ENCODE measurements at places on chromosomes 11 and 22.

GRCh38 chr22:32558681-32559355 is 84.2 kb downstream of the FBXO7 start:
- DNase-seq: no peak

- no peak for DNase-seq
Measured at GRCh38 chr11:65132238-65132987, 1.9 kb downstream of the SYVN1 start.

DNA sequence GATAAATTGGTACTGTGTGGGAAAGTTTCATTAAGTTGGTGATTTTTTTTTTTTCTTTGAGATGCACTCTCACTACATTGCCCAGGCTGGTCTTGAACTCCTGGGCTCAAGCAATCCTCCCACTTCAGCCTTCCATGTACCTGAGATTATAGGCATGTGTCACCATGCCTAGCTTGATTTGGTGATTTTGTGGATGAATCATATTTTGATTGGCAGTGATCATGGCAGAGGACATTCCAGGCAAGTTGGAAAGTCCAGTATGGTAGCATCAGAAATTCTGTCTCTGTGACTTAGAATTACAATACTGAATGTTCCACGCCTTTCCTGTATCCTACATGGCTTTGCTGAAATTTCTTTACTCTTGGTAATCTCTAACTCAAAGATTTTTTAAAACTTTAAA is 49.4 kb downstream of the HORMAD2 start:
- no peak for DNase-seq

GRCh38 chr11:30459821-30460220 is 126.3 kb downstream of the MPPED2 start:
- no peak for DNase-seq

- DNase-seq: no peak
Measured at GRCh38 chr11:116478669-116479668, 293.8 kb downstream of the BUD13 start.

DNA sequence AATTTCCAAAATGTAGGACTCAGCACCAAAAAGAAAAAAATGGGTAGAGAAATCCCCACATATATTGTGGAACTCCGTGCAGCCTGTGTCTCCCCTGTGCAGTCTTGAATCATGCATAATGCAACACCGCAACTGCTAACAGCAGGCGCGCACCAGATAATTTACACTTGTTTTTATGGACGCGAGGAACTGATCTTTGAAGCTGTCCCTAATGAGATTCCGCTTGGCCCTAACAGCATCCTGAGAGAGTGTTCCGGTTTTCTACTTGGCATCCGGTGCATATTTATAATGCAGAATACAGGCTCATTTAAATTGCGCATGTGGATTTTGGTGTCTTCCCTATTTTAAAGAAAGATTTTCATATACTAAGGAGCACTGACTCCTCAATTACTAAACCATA is 21.1 kb downstream of the MPPED2 start:
- DNase-seq: no peak

- DNase-seq: no peak
Measured at GRCh38 chr22:20229916-20230775, 38.0 kb downstream of the RTN4R start.

DNA sequence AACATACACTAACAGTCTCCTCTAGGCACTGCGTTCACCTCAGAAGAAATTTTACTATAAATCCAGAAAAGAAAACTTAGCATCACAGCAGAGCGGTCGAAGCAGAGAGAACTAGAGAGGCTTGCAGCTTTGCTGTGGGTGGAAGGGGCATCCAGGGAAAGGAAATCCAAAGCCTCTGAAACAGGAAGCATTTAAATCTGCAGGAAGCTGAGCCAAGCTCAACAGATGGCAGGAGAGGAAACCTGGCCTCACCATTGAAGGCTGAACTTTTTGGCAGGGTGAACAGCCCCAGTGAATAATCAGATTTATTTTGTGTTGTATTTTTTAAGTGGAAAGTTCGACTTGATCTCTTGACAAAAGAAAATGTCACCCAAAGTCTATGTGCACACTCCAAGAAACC is 858.1 kb downstream of the OPCML start:
- no peak for DNase-seq

GRCh38 chr11:92545906-92546471 is 321.4 kb downstream of the FAT3 start:
- no peak for DNase-seq

DNA sequence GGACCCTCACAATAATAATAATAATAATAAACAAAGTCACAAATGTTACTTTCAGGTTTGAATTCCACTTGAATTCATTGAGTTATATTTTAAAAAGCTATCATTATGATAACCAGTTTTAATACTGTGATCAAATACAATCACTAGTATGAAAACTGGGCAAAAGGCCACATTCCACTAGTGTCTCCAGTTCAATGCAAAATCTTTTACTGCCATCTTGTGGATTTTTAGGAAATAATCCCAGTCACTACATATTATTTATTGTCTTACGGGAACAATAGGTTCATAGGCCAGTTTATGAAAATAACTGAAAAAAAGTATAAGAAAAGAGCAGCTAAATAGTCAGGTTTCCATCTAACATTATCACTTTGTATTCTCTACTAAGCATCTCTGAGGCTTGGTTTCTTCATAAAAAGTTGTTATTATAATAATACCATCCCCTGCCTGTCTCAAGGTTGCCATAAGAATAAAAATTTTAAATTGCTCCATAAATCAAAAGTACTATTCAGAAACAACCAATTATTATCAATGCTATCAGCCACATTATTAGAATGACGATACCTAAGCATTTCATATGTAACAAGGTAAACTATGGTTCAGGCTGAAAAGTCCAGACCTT is 533.9 kb upstream of the CCDC90B start:
- no peak for DNase-seq

GRCh38 chr11:75330291-75330690 is 21.2 kb downstream of the ARRB1 start:
- DNase-seq: no peak

DNA sequence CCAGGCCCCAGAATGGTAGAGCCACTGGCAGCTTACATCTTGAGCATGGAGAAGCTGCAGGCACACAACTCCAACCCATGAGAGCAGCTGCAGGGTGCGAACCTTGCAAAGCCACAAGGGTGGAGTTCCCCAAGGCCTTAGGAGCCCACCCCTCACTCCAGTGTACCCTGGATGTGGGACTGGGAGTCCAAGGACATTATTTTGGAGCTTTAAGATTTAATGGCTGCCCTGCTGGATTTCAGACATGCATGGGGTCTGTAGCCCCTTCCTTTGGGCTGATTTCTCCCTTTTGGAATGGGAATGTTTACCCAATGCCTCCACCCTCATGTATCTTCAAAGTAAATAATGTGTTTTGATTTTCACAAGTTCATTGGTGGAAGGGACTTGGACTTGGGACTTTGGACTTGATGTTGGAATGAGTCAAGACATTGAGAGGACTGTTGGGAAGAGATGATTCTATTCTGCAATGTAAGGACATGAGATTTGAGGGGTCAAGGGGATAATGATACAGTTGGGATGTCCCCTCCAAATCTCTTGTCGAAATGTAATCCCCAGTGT is 1.1 kb upstream of the KRTAP5-7 start:
- no peak for DNase-seq

- no peak for DNase-seq
Measured at GRCh38 chr22:43179911-43180195, 7.1 kb downstream of the TTLL12 start.

- no peak for DNase-seq
Measured at GRCh38 chr11:101456812-101457211, 127.0 kb downstream of the TRPC6 start.

- no peak for DNase-seq
Measured at GRCh38 chr22:37763012-37763411, 44.7 kb upstream of the GCAT start.

DNA sequence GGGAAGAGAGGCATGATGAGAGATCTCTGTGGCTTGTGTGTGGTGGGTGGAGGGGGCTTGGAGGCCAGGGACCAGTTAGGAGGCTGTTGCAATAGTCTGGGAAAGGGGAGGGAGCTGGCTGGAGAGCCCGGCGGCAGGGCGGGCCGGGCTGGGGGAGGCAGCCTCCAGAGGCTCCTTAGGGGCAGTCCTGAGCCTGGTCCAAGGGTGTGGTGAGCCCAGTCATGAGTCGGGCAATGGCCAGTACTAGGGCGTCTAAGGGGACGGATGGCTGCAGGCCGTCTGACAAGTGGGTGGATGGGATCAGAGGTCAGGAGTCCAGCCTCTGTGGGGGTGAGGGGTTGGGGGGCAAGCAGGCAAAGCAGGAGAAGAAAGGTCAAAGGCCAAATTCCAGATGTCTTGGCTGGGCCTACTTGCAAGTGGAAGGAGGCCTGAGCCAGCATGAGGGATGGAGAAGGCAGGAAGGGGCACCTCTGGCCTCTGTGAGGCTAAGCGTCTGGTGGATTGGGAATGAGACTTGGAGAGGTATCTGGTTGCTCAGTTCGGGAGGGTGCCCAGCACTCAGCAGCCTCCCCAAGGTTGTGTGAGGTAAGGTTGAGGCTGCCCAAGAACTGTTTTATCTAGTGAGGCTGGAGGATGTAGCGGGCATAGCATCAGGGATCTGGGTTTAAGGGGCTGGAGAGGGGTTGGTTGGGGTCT is 6.0 kb upstream of the CD248 start:
- no peak for DNase-seq

DNA sequence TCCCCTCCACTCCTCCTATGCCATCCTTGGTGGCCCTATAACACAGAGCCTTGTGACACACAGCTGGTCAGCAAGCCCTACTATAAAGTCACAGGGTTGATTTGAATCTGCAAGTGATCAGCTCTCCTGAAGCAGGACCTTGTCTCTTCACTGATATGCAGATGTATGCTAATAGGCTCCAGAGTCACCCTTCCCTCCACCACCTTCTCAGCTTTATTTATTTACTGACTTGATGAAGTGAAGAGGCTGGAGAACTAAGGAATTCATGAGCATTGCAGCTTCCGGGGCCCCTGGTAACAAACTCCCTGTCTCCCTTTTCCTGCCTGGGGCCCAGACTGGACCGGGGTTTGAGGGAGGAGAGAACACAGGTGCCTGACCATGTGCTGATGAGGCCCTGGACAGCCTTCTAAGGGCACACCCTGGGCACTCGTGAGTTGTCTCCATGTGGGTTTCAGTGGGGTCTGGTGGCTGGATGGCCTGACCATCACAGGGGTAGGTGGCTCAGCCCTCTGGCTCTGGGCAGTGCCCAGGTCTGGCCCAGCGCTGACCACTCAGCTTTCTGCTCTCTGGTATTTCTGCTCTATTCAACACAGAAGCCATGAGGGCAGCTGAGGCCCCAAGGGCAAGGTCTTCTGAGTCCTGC is 307.5 kb downstream of the NTM start:
- DNase-seq: no peak

GRCh38 chr11:9046481-9046880 is 42.7 kb upstream of the NRIP3 start:
- DNase-seq: no peak

DNA sequence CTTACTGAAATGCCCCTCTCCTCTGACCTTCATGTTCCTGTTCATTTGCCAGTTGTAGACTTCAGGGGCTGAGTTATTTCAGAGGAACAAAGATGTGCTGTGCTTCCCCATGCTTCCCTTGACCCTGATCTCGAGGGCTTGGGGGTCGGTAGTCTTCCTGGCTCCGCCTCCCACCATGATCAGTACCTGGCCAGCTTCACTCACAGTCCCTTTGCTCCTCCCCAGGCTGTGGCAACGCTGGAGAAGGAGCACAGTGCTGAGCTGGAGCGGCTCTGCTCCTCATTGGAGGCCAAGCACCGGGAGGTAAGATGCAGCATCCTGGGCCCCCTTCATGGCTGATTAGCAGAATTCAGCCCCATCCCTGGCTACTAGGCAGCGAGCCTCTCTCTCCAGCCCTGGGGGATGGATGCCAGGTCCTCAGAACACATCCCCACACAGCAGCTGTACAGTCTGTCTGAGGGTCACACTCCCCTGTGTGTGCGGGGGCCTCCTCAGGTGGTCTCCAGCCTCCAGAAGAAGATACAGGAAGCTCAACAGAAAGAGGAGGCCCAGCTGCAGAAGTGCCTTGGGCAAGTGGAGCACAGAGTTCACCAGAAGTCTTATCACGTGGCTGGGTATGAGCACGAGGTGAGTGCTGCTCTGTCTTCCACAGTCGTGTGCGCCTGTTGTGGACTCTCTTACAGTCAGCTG is 64.5 kb downstream of the CEP164 start:
- DNase-seq: no peak

- DNase-seq: no peak
Measured at GRCh38 chr22:41289671-41290070, 3.7 kb upstream of the RANGAP1 start.

GRCh38 chr11:131666006-131666405 is 295.6 kb downstream of the NTM start:
- no peak for DNase-seq

- DNase-seq: no peak
Measured at GRCh38 chr11:131814108-131814507, 443.7 kb downstream of the NTM start.

DNA sequence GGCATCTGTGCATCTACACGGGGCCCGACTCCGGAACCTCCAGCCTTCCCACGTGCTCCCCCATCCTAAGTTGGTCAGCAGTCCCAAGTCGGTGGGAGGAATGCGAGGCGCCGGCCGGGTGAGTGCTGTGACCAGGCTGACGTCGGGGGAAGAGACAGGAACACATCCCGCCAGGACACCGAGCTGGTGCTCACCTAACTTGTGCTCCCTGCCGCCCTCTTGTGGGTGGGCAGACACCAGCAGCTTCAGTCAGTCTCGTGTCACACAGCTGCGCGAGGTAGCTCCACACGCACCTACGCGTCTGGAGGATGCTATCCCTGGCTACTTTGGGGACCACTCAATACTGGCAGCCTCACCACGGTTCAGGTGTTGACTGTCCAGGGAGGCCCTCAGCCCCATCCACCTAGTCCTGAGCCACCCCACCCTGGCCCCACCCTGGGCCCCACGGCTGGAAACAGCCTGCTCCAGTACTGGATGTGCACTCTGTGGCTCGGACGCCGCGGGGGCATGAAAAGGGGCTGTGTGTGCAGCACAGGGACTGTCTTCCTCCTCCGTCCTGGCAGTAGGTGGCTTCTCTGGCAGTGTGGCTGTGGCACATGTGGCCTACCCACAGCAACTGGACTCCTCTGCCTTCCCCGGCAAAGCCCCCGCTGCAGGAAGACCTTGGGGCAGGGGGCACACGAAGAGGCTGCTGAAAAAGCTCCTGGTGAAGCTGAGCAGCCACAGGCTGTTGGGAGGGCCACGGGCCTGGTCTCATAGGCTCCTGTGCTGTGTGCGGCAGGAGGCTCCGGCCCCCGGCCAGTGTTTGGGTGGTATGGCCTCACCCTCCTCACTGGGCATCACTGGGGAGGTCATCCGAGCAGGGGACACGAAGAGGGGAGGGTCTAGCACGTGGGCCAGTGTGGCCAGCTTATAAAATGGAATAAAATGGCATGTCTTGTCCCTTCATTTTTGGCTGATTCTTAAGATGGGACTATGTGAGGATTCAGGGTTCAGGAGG is 11.2 kb upstream of the BID start:
- peak; percentile 61 for DNase-seq

GRCh38 chr22:37427135-37427710 is at the start of gene ELFN2:
Gene ELFN2, minus strand, starts transcription at chr22:37427479. Its CDS starts 51,945 bp downstream, at chr22:37375534.
- no peak for DNase-seq

- no peak for DNase-seq
Measured at GRCh38 chr11:120718171-120718570, 206.6 kb downstream of the GRIK4 start.

DNA sequence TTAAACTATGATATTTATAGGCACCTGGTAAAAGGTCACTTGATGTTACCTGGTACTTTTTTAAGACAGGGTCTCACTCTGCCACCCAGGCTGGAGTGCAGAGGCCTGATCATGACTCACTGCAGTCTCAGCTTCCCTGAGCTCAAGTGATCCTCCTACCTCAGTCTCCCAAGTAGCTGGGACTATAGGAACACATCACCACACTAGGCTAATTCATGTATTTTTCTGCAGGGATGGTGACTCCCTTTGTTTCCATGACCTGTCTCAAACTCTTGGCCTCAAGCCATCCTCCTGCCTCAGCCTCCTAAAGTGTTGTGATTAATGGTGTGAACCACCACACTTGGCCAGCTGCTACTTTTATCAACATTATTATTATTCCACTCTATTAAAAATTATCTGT is 47.6 kb downstream of the OR4C45 start:
- no peak for DNase-seq
